ENCODE measurements at places on chromosomes 7 and 10.

DNA sequence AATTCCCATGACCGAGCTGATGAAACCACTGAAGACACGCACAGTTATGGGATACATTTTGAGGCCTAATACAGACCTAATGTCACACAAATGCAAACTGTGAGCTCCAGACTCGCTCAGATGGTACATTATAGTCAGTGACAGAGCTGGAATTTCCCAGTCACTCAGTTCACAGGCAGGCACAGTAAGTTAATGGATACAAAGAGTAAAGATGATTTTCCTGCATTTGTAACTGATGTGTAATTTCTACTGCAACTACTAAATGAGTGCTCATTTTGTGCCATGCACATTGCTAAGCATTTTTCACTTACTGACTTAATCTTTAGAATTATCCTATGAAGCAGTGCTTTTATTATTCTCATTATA, 56.5 kb downstream of the ENO4 start:
- no peak for DNase-seq

DNA sequence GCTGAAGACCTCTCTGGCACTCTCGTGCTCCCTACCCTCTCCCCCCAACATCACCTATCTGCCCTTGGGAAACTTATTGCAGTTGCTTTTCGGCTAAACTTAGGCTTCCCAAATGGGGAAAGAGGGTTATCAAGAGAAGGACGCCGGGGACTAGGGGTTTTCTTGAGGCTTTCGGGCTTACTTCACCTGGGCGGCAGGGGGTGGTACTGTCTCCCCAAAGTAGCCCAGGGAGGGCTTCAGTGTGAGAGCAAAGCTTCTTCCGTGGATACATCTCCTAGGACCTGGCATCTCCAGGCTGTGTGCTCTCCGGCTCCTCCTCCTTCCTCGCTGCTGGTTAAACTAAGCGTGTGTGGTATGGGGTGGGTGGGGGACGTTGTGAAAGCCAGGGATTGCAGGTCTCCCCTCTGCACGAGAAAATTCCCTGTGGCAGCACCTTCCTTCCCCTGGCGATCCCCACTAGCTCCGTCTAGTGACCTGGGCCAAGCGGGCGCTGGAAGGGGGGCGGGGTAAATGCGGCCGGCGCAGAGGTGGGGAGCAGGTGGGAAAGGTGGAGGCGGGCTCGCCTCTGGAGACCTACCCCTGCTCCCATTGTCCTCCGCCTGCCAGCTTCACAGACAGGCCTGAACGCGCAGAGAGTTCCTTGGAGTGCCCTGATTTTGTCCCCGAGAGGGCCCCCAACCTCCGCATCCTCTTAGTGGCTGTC, 1.1 kb downstream of the PLXDC2 start:
- DNase-seq = no peak

DNA sequence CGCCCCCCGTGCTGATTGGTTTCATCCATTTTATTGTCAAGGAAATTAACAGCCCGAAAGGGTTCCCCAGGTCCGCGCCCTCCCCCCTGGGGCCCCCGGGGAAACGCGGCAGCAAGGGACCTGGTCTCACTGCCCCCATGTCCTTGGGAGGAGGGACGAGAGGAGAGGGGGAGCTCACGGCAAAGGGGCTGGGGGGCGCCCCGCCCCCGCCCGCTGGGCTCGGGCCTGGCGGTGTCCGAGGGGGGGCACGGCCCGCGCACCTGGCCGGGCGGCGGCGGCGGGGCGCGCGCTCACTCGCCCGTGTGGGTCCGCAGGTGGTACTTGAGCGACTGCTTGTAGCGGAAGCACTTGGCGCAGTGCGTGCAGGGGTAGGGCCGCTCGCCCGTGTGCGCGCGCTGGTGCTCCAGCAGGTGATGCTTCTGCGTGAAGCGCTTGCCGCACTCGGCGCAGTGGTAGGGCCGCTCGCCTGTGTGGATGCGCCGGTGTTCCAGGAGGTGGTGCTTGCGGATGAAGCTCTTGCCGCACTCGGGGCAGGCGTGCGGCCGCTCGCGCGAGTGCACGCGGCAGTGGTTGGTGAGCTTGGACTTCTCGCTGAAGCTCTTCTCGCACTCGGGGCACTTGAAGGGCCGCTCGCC, 29.3 kb downstream of the ZNF777 start:
- no peak for DNase-seq

- no peak for DNase-seq
Measured at GRCh38 chr10:31749981-31750840, 178.4 kb downstream of the ARHGAP12 start.
